ENCODE measurements at places on chromosomes 4 and X.

DNA sequence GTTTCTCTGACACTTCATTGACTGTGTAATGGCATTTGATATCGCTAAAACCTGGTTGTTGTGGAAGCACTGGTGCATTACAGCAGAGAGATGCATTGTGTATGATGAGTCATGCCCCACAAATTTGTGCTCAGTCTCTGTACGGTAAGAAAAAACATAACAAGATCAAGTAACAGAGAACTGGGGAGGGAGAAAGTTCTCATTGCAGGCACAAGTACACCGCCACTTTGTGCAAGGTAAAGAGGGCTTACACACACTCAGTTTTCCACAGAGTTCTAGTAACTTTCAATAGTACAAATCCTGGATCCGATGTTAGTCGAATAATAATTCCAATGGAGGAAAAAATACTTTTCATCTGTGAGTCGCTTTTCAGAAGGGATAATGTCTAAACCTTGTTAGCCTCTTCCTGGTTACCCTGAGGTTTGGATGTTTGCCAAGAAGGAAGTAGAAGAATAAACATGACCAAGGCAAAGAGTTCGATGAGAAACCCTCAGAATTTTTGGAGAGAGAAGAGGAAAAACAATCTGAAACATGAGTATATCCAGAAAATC, 512.5 kb upstream of the SLIT2 start:
- no peak for DNase-seq

- no peak for DNase-seq
Observed at GRCh38 chr4:41678086-41678816, 70.3 kb downstream of the PHOX2B start.

DNA sequence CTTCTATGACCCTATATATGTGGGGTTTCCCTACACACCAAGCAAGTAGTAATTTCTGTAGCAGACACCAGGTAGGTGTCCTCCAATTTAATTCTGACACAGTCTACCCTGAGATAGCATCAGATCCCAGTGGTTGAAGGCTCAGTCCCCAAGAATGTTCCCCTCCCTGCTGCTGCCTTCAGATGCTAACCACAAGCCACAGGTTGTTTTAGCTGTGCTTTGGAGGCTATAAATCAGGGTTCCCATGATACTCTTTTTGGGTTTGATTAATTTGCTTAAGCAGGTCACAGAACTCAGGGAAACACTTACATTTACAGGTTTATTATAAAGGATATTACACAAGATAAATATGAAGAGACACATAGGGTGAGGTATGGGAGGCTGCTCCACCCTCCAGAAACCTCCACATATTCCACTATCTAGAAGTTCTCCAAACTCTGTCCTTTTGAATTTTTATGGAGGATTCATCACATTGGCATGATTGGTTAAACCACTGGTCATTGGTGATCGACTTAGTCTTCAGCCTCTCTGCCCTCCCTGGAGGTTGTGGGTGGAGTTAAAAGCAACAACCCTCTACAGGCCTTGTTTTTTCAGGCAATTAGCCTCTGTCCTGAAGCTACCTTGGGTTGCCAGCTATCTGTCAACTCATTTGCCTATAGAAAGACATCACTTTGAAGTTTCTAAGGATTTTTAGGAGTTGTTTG, 50.8 kb downstream of the GRIA2 start:
- DNase-seq, result no peak

GRCh38 chrX:141791856-141792255, 46.3 kb upstream of the MAGEC3 start:
- DNase-seq, result no peak

DNA sequence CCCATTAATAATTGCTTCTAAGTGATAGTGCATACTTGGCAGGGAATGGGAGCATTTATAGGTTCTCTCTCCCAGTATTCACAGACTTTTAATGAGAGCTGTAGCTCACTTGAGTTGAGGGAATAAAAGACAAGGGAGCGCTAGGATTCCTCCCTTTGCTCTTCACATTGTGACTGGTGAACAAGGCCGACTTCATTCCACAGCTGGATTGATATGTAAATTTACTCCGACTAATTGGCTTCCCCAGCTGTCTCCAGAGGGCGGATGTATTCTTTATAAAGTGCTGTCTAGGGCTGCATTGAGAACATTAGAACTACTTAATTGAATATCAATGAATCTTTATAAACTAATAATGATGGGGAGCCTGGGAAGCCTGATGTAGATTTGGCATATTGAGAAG, 63.4 kb downstream of the GPR50 start:
- no peak for DNase-seq

- DNase-seq, result no peak
Observed at GRCh38 chr4:37023504-37023903, 221.0 kb upstream of the NWD2 start.

DNA sequence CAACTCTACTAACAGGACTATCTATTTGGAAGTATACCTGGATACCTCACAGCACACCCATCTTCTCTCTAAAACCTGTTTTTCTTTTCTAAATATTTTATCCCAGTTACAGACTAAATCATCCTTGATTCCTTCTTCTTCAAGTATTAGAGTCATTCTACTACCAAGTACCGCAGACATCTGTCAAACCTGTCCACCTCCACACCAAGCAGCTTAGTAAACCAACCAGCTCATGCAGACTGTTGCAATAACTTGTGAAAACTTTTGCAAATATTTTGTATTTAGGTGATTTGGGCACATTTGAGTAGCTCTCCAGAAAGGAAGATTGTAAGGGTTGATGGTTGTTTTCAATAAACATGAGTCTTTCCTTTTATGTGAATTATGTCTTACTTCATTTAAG, 238.6 kb downstream of the ADAMTS3 start:
- no peak for DNase-seq

DNA sequence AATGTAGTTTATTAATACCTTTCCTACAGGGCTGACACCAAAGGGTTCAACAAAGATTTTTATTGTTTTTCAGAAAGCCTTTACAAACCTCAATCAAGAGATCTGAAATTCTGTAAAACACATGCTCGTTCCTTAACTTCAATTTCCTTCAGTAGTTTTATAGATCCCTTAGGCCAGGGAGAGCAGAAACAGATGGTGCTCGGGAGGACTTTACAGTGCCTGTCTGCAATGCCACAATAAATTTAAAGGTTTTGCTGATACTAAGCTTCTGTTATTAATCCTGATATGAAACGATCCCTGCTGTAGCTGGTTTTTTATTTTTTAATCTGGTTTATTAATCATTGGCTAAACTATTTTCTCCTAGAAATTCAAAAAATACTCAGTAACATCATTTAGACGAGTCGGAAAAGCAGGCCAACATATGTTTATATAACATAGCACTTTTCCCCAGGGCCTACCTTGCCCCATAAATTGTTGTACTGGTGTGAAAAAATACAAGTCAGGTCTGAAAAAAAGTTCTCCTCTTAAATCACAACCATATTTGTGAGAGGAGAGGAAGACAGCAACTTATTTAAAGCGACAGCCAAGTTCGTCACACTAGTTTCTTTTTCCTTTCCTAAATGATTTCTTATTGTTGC, 39.8 kb downstream of the SHISA3 start:
- DNase-seq, result no peak

- no peak for DNase-seq
Observed at GRCh38 chrX:936979-937769, 275.3 kb downstream of the CRLF2 start.

- no peak for DNase-seq
Observed at GRCh38 chr4:37641352-37641751, 44.8 kb downstream of the RELL1 start.

DNA sequence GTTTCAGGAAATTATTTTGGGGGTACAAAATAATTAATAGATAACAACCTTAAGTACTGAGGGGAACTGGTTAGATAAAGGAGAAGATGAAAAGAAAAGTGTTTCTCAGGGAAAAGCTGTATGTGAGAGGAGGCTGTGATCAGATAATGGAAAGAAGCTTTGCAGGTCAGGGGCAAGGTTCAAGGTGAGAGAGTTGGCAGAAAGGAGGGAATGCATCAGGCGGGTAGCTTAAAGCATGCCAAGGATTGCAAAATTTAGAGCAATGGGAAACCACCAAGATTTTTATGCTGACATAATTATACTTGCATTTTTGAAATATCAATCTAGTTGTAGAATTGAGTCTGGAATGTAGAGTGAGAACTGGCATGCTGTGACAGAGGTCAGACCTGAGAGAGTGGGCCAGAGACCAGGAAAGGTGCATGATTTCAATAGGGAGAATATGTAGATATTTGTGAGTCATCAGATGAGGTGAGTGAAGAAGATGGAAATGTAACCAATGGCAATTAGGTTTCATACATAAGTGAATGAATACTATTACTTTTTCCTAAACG, 508.7 kb downstream of the TRIML1 start:
- no peak for DNase-seq

- no peak for DNase-seq
Observed at GRCh38 chr4:154399259-154399974, 92.2 kb downstream of the DCHS2 start.

DNA sequence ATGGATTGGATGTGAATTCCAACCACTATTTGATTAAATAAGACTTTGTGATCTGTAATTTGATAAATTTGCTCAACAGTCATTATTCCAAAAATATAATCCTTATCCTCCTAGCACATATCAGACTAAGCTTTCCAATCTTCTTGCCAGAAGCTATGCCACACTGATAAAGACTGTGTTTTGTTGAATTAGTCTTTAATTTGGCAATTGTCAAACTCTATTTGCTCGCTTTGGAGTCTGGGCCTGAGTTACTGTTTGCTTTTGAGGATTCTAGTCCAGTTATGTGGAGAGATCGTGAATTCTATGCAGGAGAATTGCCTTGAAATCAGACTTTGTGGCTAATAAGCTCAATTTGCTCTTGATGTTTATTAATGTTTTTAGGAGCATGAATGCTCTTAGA, 10.9 kb upstream of the RNF150 start:
- DNase-seq, result no peak

DNA sequence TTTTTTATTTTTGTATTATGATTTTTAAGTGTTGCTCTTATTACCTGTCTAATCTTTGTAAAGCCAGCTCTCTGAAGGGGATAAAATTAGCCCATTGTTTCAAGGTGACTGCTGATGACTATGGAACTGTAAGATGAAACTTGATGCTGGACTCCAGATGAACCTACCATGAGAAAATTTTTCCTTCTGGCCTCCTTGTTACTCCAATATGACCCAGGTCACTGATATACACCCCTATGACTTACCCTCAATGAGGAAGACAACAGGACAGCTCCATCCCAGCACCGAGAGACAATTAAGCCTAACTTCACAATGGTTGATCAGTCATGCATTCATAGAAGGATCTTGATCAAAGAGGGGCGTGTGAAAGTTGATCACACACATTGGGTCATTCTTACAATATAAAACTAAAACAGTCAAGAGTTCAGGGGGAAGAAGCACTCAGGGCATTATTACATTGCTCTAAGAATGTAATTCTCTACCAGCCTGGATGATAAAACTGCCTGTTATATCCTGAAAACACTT, 230.8 kb upstream of the AGTR2 start:
- DNase-seq, result no peak

DNA sequence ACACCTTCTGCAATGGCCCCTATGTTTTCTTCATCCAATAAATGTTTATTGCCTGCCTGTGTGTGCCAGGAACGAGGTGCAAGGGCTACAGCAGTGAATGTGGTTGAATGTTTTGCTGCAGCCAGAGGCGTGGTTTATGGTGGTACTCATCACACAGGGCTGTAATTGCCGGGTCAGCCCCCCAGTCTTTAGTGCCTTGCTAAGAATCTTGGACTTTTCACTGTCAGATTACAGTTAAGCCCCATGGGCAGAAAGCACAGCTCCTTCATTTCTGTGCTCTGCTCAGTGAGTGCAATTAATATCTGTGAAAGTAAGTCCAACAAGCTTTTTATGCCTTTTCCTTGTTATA, 67.8 kb downstream of the TAPT1 start:
- DNase-seq, result no peak

DNA sequence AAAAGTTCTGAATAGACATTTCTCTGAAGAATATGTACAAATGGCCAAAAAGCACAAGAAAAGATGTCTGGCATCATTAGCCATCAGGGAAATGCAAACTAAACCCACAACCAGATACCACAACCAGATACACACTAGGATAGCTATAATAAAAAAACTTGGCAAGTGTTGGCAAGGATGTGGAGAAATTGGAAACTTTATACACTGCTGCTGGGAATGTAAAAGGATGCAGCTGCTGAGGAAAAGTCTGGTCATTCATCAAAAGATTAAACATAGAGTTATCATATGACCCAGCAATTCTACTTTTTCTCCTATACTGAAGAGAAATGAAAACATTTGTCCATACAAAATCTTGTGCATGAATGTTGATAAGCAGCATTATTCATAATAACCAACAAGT, 92.3 kb downstream of the UCHL1 start:
- DNase-seq, result no peak

DNA sequence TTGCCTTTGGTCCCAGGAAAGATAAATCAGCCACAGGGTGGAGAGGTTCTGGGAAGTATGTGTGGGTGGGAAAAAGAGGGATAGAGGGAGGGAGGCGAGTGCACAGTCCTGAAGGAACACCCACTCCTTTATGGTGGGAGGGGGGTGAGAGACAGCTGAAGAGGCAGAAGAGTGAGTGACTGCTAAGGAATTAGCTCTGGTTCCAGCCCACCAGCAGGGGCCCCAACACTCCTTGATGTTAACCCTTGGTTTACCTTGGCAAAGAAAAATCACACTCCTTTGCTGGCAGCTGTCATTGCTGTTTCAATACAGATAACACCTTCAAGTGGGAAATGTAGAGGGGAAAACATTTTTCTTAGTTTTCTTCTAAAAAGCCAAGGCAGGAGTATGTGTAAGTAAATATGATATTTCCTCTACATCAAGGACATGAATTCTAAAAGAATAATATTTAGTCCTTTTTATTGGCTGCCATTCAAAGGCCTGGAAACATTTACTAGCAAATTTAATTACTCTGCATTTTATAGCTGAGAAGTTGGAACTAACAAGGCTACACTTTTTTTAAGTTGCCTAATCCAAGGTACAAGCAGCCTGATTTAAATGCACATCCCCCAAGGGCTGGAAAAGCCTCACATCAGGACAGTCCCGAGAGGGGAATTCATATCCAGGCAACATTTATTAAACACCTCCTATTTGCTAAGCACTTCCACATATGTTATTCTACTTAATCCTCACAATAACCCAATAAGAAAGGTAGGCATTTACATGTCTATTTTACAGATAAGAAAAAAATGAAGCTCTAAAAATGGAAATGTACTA, 81.7 kb downstream of the HS6ST2 start:
- DNase-seq, result no peak

- no peak for DNase-seq
Observed at GRCh38 chr4:139740531-139741041, 75.0 kb downstream of the MGST2 start.

- no peak for DNase-seq
Observed at GRCh38 chr4:29770627-29771026, 949.5 kb upstream of the PCDH7 start.

DNA sequence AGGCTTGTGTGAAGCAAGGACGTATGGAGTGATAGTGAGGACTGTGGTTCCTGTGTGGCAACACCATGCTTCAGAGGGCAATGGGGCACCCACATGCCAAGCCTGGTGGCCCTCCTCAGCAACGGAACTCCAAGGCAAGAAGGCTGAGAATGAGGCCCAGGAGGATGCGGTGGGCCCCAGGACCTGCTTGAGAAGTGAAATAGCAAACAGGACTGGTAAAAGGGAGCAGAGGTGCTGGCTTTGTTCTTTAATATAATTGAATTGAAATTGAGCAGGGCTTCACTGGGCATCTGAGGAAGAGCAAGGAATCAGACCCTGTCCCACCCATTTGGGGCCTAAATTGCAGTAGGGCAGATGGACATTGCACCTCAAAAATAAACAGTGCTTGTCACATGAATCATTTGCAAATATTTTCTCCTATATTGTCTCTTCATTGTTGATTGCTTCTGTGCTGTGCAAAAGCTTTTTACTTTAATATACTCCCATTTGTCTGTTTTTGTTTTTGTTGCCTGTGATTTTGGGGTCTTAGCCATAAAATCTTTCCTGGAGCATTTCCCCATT, 2.3 kb downstream of the TMEM187 start:
- DNase-seq, result no peak

GRCh38 chr4:95151255-95151654, 393.5 kb downstream of the BMPR1B start:
- DNase-seq, result no peak

All from stimulated activated CD4-positive, alpha-beta T cell treated with anti-CD3 and anti-CD28 coated beads, Interleukin-15, amount 100 ng/mL, for 48 hours (primary cell).